ENCODE measurements at places on chromosomes 3 and 15. TPM values are rescaled to one million over a fixed set of nuclear protein-coding genes. Genes with fewer than 3 reads are reported as not detected.

Gene CELF6
- polyA plus RNA-seq, result 3.0 TPM

DNA sequence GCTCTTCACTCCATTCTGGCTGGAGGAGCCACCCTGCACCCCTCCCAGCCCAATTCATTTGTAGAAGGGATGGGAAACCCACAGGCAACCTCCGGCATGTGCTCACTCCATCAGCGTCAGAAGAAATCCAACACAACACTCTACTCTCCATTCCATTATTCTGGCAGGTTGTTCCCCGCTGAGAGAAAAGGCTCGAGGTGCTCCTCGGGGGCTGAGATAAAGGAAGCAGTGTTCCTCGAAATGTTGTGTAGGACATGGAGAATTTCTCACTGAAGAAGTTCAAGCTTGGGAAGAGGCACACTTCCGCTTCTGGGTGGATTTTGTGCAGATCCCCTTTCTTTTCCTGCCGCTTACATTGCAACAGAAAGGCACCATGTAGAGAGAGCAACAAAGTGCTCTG, 355.0 kb upstream of the CFAP20DC start:
- no peak for DNase-seq

GRCh38 chr3:45381168-45381852, 7.1 kb upstream of the LARS2 start:
- no peak for DNase-seq

GRCh38 chr15:61171209-61171608, 57.9 kb downstream of the RORA start:
- DNase-seq, result no peak

Gene IL17RB
- 14.2 TPM for polyA plus RNA-seq

Gene GRIP2
- polyA plus RNA-seq, result 0.90 TPM
